Activated T-helper 9 cell treated with anti-CD3 and anti-CD28 coated beads, Interleukin-2, amount 50 U/mL, for 16 hours (primary cell): ENCODE measurements at places on chromosomes 12 and 14.

DNA sequence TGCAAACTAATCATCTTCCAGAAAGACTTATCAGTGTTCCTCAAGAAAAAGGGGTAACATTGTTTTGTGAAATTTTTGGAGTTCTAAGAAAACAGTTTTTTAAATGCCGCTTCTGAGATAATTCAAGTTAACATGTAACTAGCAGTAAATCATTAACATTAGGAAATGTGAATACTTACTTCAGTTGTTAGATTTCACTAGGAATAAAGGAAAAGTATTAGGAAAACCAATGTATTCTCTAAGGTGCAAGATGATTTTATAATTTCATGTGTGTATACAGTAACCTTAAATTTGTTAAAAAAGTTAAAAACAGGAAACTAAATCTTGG is 36.8 kb downstream of the PAPOLA start:
- DNase-seq: no peak

- no peak for DNase-seq
Measured at GRCh38 chr14:72675126-72675525, 218.8 kb downstream of the DPF3 start.

- DNase-seq: no peak
Measured at GRCh38 chr12:48881686-48882314, 16.1 kb upstream of the RND1 start.

DNA sequence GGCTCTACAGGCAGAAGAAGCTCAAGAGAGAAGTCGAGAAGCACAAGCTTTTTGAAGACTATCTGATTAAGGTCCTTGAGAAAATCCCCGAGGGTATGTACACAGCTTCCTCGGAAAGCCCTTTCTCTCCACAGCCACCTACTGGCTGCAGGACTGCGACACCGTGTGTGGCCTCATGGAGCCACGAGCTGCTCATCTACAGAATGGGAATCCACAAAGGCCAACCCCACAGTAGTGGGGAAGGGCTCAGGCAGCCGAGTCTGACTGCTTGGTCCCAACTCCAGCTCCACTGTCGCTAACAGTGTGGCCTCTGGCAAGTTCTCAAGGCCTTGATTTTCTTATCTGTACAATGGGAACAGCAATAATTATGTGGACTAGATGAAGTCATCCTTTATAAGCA is 2.5 kb downstream of the CCDC197 start:
- DNase-seq: no peak

DNA sequence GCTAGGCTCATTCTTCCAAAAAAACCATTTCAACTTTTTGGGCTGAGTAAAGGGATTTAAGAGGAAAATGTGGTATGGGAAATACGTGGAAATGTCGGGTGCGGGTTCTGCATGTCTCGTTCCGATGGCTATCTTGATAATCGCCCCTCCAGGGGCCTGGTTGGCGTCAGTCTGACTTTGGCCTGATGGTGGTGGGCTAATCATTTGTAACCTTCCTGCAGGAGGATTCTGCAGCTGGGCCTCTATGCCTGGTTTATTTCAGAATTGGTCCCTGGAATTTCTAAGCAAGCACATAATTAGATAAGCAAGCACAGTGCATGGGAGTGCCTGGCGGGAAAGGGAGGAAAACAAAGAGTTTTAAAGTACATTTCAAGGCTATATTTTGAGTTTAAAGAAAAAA is 14.8 kb upstream of the SLC4A8 start:
- no peak for DNase-seq

GRCh38 chr12:12440784-12441428 is 84.0 kb downstream of the BORCS5 start:
- DNase-seq: no peak
